ENCODE measurements at places on chromosomes 2 and 18.

DNA sequence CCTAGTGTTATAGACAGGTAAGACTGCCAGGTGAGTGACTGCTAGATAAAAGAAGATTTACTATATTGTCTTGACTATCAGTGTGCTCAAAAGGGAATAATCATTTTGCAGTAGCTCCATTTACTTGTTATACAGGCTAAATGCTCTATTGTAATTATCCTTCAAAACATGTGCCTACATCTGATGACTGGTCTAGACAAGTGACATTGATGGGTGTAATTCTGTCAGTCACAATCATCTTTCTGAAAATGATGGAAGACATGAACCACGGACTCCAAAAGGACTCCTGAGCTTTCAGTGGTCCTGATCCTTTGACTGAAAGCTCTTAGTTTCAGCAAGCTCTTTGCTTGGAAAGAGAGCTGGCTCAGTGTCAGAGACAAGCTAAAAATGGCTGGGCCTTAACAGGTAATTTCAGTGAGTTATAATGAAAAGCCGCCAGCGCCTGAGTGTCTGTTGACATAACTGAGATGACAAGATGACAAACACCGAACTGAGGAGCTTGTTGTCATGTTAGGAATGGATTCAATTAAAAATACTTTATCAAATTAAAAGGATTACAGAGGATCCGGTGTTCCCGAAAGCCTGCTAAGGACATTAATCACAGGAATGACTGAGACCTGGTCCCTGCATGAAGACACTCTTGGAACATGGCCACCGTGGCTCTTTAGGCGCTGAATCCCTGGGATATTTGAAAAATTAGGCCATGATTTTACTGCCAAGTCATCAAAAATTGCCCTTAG, 141.7 kb downstream of the CMPK2 start:
- no peak for DNase-seq

- DNase-seq, result no peak
Observed at GRCh38 chr2:64367444-64368232, 86.3 kb upstream of the LGALSL start.

- no peak for DNase-seq
Observed at GRCh38 chr2:8623576-8623957, 58.3 kb upstream of the ID2 start.

- no peak for DNase-seq
Observed at GRCh38 chr2:13003500-13003899, 286.8 kb downstream of the TRIB2 start.

DNA sequence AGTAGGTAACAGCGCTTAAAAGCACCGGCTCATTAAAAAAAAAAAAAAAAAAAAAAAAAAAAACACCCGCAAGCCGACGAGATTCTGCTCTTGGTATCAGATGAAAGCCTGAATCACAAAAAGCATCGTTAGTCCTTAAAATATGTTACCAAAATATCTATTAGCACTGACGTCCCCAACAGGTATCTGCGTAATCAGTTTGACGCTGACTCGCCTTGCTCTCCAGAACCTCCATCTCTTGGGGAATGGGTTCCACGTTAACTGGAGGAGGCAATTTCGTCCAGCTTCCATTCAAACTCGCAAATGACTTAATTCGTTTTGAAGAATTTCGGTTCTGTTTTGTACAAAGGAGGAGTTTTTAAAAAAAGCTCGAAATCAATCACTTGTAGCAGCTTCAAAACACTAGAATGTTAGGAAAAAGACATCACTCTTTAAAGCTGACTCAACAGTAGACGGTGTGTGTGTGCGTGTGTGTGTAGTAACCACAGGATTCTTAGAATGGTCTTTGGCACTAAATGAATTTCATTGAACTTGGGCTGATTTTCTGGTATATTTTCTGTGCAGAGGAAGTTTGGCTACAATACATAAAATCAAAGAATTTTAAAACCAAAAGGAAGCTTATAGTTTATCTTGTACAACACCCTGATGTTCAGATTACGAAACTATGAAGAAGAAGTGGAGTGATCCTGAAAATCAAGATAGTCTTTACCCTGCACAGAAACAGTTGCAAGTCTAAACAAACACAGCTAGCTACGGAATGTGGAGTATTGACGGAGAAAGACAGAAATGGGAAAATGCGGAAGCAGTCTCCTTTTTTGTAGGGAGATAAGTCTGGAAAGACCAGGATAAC, 1.1 kb upstream of the PGAP1 start:
- peak; percentile 85 for DNase-seq

DNA sequence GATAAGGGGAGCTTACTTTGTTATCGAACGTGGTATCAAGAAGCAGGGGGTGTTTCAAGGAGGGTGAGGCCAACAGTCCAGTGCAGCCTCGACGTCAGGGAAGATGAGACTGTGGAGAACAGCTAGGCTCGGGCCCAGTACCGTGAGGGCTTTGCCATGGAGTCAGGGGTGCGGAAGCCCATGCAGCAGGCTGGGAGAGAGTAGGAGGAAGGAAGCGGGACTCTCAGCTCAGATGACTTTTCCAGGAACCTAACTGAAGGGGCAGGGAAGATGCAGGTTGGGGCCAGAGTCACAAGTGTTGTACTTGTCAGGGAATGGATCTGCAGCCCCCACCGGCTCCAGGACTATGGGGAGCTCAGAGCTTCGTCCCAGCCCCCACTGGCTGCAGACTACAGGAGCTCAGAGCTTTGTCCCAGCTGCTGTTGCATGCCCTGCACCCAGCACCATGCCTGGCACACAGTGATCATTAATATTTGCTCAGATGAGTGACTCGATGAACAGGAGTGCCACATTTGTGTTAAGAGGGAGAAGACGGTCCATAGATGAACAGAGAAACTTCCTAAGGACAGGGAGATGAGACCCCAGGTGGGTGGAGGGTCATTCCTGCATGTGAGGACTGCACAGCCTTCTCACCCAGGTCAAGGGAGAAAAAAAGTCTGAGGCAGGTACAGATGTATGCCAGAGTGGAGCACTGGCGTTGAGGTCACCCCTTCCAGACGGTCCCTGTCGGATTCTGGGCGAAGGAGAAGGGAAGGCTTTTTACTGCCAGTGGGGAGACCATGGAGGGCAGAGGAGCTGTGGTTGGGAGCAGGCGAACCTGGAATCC, 36.4 kb downstream of the PTGR3 start:
- no peak for DNase-seq

DNA sequence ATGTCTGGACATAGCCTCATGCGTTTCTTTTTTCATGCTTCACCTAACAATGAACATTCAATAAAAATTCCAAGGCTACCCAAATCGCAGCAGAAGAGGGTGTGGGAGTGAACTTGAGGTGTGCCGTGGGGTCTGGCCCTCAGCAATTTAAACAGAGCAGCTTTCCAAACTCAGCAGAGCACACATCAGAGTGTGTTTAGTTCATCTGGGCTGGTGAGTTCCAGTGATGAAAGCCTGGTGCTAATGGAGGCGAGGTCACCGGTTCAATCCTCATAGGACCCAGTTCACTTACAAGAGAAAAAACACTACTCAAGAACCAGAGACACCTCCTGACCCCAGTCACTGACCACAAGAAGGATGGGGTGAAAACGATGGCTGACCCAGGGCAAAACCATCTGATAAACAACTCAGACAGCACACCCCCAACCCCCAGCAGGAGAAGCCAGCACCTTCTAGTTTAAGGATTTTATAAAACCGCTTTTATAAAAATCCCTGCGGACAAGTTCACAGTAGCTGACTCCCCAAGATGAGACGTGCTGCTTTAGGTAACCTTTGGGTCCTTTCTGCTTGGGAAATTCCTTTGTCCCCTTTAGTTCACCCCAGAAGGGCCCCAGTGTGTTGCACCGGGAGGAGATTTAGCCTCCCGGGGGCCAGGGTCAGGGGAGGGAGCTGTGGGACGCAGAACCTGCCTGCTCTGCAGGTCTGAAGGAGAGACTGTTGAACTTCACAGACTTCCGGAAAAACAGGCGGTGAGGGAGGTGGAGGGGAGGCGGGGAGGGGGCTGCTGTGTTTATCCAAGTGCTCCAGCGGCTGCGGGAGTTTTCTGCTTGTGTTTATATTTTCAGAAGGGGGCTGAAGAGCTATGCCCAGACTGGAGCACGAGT, 152.7 kb upstream of the SOX11 start:
- no peak for DNase-seq

Measured in common myeloid progenitor, CD34-positive (primary cell).